Vein endothelial cell (primary cell): ENCODE measurements at places on chromosomes 7 and 10. TPM values are rescaled to one million over a fixed set of nuclear protein-coding genes. Genes with fewer than 3 reads are reported as not detected.

Gene KIAA1217
- total RNA-seq: 4.9 and 10.9 TPM in 2 replicates

Gene TCAF2
- total RNA-seq: 17.3 and 22.7 TPM in 2 replicates

Gene TCF7L2
- 5.7 and 9.8 TPM in 2 replicates for total RNA-seq

Gene ANKRD16
- 7.4 and 9.5 TPM in 2 replicates for total RNA-seq

Gene SPDYE11
- total RNA-seq: not detected in 2 replicates

Gene VPS37D
- 2.5 and 3.9 TPM in 2 replicates for total RNA-seq

Gene EGR2
- total RNA-seq: 0.10 and 0.33 TPM in 2 replicates

Gene CPA4
- 0.29 and 0.65 TPM in 2 replicates for total RNA-seq

Gene NKX1-2
- total RNA-seq: not detected in 2 replicates
